Activated T-cell treated with anti-CD3 and anti-CD28 coated beads for 48 hours (primary cell): ENCODE measurements at places on chromosomes 6 and 20.

DNA sequence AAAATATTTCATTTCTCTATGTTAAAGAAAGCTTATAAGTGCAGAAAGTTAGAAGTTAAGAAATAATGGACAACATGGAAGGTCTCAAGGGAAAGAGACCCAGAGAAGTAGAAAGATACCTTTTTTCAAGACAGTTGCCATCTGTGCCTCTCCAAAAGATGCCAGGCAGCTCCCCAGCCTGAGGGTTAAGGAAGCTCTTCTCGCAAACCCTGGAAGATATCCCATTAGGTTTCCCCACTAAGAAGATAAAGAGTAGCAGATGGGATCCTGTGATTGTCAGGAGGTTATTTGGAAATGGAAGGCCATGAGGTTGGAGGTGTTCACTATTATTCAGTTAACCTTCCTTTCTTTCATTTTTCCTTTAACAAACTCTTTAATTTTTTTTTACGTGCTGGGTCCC is 110.1 kb upstream of the SIM1 start:
- no peak for DNase-seq

GRCh38 chr6:145349950-145350510 is 385.3 kb downstream of the EPM2A start:
- no peak for DNase-seq

DNA sequence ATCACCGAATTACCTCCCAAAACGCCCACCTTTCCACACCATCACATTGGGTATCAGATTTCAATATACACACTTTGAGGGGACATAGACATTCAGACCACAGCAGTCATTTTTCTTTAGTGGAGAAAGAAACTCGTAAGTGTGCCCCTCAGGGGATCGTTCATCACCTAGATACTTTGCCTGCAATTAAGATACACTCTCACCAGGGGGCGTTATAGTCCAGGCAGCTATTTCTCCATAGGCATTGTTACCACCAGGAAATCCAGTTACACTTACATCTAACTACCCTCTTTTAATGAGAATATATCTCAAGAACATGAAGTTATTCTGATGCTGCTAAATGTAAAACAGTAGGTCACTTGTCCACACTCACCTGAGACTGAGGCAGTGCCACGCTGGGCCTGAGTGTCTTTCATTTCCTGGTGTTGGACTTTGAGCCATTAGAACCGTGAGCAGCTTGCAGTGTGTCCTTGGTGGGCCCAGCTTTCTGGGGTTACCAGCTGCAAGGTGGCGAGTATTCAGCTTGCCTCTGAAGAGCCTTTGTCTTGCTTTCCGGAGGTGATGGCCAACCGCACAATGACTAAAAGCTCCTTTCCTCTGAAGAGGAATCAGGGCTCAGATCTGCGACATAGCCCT is 35.1 kb upstream of the UNC93A start:
- DNase-seq, result no peak

- DNase-seq, result no peak
These were observed 76.8 kb downstream of the REV3L start for GRCh38 chr6:111406200-111406721.

DNA sequence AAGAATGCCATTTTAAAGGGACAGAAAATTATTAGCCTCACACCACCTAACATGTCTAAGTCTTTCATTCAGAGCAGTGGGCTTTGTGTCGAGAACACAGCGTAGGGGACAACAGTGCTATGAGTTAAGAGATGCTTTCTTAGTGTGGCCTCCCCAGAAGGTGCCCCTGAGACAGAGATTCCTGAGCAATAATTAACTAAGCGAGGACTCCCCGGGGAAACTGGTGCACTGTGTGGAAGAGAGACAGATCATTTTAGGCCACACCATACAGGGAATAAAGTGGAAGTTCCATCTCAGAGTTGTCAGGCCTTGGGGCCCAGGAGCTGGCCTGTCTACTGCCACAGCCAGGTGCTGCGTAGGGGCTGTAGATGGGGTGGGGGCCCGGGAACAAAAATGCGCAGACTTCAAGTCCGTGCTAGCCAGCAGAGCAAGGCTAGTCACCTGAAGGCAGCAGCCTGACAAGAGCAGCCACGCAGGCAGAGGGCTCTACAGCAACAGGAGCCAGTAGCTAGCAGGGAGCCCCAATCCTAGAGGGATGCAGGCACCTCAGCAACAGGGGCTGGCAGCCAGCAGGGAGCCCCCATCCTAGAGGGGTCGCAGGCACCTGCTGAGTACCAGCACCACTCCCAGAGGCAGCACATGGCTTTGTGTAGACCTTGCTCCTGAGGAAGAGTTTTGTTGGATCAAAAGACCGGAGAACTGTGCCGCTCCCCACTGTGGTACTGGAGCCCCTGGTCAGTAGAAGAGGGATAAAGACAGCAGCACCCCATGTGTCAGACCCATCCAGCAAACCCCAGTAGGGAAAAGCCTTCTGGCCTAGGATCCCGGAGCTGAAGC is 63.0 kb upstream of the NXT1 start:
- DNase-seq, result no peak

DNA sequence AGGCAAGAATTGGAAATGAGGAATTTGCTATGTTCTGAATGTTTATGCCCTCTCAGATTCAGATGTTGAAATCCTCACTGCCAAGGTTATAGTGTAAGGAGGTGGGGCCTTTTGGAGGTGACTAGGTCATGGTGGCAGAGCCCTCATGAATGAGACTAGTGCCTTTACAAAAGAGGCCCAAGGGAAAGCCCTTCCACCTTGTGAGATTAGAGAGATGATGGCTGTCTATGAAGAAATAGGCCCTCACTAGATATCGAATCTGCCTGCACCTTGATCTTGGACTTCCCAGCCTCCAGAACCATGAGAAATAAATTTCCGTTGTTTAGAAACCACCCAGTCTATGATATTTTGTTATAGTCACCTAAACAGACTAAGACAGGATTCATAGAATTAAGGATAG is 10.4 kb downstream of the ASIP start:
- DNase-seq, result no peak
